ENCODE measurements at places on chromosomes 16 and 17.

- no peak for DNase-seq
Measured at GRCh38 chr17:70775679-70776078, 606.3 kb downstream of the KCNJ2 start.

GRCh38 chr16:70752426-70752825 is 48.5 kb downstream of the VAC14 start:
- DNase-seq = peak; percentile 53

- DNase-seq = no peak
Measured at GRCh38 chr17:72719578-72720493, 372.7 kb downstream of the SLC39A11 start.

DNA sequence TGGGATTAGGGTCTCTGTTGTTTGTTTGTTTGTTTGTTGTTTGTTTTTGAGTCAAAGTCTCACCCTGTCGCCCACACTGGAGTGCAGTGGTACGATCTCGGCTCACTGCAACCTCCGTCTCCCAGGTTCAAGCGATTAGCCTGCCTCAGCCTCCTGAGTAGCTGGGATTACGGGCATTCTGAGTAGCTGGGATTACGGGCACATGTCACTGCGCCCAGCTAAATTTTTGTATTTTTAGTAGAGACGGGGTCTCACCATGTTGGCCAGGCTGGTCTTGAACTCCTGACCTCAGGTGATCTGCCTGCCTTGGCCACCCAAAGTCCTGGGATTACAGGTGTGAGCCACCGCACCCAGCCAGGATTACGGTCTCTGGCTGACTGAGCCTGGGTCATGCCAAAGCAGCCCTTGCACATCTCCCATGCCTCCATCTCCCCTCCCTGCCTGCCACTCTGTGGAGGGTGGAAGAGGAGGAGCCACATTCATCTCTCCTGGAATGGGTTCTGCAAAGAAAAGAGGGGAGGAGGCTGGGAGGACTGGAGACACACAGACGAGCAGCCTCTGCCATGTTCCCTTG is 59.2 kb downstream of the BEAN1 start:
- DNase-seq = no peak

- DNase-seq = no peak
Measured at GRCh38 chr16:60310846-60311445, 1576.8 kb upstream of the GOT2 start.

DNA sequence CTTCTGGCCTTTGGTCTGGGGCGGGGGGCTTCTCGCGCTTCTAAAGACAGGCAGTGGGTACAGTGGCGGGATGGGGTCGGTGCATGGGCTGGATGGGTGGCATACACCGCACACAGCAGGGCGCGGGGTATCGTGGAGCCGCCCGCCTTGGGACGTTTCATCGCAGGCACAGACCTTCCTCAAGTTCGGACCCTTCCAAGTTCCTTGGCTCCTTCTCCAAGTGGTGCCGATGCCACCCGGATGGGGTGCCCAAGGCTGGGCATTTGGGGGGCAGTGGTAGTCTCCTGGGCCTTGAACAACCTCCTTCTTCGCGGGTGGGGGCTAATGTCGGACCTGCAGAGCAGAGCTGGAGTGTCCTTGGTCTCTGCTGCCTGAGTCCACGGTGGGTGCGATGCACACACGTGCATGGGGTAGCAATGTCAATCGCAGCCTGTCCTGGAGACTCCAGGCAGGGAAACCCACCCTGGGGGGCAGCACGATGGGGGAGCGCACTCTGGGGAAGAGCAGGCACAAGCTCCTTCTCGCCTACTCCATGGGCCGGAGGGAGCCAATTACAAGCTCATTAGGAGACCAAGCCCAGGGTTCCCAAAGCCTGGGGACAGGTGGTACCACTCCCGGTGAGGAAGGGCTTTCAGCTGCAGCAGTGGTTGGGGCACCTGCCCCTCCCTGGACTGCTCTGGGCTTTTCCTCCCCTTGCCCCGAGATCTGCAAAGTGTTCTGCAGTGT is 686 bp upstream of the MTSS2 start:
- no peak for DNase-seq

- peak; percentile 28 for DNase-seq
Measured at GRCh38 chr16:56355786-56356275, 69.5 kb downstream of the AMFR start.

- DNase-seq = no peak
Measured at GRCh38 chr16:12511708-12512107, 292.0 kb downstream of the CPPED1 start.

DNA sequence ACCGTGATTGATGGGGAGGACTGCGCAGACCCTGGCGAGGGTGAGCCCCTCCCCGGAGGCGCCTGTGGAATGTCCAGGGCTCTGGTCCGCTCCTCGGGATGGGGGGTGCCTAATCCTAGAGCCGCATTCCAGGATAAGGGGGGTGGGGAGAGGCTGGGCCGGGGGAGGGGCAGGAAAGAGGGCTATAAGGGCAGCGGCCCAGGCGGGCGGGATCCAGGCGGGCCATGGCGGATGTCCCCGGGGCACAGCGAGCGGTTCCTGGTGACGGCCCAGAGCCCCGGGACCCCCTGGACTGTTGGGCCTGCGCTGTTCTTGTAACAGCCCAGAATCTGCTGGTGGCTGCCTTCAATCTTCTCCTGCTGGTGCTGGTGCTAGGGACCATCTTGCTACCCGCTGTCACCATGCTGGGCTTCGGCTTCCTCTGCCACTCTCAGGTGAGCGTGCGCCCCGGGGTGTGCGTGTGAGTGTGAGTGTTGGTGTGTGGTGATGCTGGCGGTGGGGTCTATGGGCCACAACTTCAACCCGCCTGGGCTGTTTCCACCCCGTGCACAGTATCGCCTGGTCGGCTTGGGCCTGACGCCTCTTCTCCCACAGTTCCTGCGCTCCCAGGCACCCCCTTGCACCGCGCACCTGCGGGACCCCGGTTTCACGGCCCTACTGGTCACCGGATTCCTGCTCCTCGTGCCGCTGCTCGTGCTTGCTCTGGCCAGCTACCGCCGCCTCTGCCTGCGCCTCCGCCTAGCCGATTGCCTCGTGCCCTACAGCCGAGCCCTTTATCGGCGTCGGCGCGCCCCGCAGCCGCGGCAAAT is at the start of gene TMEM88:
TSS of gene TMEM88 (plus strand) at position 216 of the 809 bp plus-strand sequence. CDS start at position 225, 9 bp downstream.
- peak; percentile 49 for DNase-seq

GRCh38 chr17:2929881-2930533 is 133.4 kb downstream of the OR1D5 start:
- DNase-seq = peak; percentile 75

GRCh38 chr17:34300652-34301370 is 15.3 kb downstream of the CCL11 start:
- no peak for DNase-seq

DNA sequence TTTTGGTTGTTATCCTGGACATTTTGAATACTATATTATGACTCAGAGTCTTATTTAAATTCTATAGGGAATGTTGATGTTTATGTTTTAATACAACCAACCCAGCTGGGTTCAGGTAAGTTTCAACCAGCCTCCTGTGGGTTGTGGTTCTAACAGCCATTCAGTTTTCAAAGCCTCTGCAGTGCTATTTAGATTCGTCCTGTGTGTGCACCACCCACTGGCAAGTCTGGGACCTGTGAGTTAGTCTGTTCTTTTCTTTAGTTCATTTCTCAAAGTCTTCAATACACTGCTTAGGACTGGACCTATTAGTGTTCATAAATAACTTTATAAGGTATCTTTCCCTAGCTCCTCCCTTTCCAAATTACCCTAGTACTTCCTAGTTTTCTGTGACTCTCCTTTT is 170.6 kb downstream of the TMEM132E start:
- no peak for DNase-seq

DNA sequence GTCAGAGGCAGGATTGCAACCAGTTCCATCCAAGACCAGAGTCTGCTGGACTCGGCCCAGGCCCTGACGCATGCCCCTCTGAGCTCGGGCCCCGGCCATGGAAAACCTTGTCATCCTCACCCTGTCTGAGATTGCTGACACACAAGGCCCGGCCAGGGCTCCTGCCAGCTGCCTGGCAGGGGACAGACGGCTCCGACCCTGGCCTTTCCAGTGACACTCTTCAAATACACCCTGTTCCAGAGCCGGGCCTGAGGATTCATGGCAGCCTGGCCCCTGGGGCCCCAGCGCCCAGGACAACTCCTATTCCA is 3.2 kb upstream of the PABPN1L start:
- DNase-seq = no peak

GRCh38 chr17:72516772-72517399 is 396.1 kb downstream of the SOX9 start:
- DNase-seq = peak; percentile 51

- DNase-seq = no peak
Measured at GRCh38 chr17:17001076-17001777, 29.3 kb upstream of the TNFRSF13B start.

DNA sequence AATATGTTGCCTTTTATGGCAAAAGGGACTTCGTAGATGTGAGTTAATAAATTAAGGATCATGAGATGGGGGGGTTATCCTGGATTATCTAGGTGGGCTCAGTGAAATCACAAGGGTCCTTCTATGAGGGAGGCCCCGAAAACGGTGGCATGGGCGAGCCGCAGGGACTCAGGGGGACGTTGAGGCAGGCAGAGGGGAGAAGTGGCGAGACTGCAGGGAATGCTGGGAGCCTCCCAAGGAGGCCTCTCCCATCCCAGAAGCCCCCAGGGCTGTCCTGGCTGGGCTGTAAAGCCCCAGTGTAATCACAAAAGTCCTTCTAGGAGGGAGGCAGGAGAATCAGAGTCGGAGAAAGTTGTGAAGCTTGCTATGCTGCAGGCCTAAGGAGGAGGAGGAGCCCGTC is 35.0 kb downstream of the ITGAE start:
- no peak for DNase-seq

DNA sequence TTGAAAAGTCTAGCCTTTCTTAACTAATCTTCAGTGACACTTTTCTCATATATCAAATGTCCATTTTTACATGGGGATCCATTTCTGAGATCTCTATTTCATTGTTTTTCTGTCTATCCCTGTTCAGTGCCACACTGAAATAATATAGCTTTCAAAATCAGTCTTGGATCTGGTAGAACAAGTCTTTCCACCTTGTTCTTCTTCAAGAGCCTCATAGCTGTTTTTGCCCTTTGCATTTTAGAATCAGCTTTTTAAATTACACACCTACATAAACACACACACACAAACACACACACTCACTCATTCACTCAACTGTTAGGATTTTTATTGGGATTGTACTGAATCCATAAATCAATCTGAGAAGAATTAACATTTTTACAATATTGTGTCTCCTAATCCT is 19.2 kb downstream of the GSDMB start:
- no peak for DNase-seq
